Uterus (tissue), 4 donors: ENCODE measurements at places on chromosomes 5 and 9. TPM values are rescaled to one million over a fixed set of nuclear protein-coding genes. Genes with fewer than 3 reads are reported as not detected.

GRM6 gene
- total RNA-seq = not detected

TAF11L5 gene
- not detected for total RNA-seq

GADD45G gene
- 14.0 TPM for total RNA-seq

ALDOB gene
- 0.95 TPM for total RNA-seq
